Hippocampal formation (tissue), 2 donors: ENCODE measurements at places on chromosomes 1 and 21.

DNA sequence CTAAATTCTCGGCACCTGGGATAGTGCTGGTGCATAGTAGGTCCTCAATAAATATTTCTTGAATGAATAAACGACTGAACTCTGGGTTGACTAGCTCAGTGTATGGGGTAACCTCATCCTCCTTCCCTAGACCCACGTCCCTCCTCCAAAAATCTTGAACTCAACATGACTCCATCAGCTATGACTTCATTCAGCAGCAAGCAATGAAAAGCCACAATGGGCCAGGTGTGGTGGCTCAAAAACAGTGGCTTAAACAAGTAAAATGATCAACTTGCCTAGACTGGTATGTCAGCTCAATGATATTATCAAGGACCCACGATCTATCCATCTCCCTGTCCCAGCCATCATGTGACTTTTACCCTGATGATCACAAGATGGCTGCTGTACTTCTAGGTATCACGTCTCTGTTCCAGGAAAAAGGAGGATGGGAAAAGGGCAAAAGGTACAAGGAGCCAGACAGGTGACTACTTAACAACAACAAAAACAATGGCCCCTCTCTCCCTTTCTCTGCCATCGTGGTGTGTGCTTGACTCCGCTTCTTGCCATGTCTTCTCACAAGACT, 13.0 kb upstream of the PAQR7 start:
- DNase-seq = no peak

DNA sequence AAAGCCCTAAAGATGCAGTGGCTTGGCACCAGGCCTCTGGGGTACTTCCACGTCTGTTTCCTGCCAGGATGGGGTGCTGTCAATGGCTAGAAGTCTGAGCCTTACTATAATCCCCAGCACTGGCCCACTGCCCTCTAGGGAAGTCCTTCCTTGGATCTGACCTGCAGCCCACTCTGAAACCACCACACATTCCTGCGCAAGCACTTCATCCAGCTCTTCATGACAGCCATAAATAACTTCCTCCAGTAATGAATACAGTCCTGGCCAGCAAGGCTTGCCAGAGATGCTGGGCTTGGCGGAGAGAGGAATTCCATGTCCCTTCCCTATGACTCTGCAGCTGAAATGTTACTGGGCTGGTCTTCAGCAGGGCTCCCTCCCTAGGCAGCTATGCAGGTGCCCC, 32.6 kb downstream of the ALPL start:
- DNase-seq = no peak

GRCh38 chr1:5364591-5364990, 627.6 kb downstream of the NPHP4 start:
- no peak for DNase-seq

DNA sequence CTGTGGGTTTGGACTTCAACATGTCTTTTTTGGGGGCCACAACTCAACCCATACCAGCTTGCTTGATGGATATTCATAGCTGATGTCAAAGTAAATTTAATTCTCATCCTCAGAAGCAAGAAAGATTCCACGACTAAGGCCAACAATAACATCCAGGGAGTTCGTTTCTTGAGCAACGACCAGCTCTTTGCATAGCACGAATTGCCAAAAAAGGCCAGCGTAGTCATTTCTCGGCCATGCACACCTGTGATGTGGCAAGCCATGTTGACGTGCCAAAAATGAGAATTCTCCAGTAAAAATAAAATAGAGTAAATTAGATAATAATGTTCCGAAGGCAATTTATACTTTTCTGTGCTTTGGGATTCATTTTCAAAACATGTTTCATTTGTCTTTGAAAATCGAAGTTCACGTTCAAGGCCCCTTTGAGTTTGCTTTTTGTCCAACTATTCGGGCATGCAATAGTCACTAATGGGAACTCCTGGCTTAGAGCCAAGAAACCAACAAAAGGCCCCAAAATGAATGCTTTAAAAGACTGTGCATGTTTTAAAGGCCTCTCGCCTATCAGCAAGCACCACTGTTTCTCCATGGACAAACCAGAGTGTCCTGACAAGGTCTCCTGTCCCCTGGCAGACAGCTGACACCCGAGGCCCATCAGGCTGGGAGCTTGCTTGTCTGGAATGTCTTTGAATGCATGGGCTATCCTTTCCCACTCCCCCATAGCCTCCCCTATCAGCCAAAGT, 14.4 kb upstream of the IGSF5 start:
- no peak for DNase-seq

- no peak for DNase-seq
These were observed 165.0 kb upstream of the KCTD3 start for GRCh38 chr1:215402147-215402546.

DNA sequence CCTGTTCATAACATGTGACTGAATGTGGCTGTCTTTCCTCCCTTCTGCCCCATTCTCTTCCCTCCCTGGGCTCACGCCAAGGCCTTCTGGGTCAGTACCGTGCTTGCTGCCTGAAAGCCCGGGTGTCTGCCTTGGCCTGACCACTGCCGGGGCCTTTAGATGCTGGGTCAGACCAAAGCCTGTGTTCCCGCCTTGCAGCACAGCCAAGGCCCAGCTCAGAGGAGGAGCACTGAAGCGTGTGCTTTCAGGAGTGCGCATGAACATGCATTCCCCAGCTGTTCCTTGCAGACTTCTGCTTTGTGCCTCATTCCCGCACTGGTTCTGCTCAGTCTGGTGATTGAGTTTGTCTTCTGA, 27.0 kb upstream of the SARS1 start:
- DNase-seq = peak; percentile 58

DNA sequence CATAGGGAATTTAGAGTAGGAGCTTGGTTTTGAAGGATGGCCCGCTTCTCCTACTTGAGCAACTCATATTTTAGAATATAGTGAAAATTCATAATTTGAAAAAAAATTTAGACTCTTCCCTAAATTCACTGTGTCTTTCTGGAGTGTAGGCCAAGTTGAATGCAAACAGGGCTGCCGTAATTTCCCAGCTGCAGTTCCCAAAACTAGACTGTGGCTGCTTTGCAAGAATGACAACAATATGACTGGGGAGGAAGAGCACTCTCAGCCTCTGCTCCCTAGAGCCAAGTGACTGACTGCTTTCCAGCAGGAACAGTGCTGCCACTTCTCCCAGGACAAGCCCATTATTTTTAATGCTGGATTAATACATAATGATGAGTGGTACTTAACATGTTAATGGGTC, 209.0 kb downstream of the RHOU start:
- no peak for DNase-seq

DNA sequence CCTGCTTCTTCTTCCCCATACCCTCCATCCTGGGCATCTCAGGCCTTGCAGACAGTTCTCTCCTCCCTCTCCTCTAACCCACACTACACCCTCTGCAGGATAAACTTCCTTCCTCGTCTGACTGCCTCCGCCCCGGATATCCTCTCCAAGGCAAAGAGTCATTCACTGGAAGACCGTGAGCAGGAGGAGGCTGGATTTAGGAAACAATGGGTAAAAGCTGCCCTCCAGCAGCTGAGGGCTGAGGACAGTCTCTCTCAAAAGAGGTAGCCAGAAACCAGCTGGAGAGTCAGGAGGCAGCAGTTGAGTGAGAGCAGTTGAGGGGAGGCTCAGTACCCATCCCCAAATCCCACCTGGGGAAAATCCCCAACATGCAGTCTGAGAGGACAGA, 1.4 kb downstream of the CSRP1 start:
- DNase-seq = no peak

DNA sequence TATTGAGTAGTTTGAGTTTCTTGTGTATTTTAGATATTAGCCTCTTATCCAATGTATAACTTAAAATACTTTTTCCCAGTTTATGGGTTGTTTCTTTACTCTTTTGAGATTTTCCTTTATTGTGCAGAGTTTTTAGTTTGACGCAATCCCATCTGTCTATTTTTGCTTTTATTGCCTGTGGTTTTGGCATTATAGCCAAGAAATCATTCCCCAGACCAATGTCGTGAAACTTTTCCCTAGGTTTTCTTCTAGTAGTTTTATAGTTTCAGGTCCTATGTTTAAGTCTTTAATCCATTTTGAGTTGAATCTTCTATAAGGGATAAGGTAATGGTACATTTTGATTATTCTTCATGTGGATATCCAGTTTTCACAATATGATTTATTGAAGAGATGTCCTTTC, 87.6 kb downstream of the LEPR start:
- no peak for DNase-seq

- no peak for DNase-seq
These were observed 93.0 kb downstream of the APP start for GRCh38 chr21:26077521-26077920.

GRCh38 chr21:34554227-34554626, 42.2 kb upstream of the KCNE1 start:
- no peak for DNase-seq

DNA sequence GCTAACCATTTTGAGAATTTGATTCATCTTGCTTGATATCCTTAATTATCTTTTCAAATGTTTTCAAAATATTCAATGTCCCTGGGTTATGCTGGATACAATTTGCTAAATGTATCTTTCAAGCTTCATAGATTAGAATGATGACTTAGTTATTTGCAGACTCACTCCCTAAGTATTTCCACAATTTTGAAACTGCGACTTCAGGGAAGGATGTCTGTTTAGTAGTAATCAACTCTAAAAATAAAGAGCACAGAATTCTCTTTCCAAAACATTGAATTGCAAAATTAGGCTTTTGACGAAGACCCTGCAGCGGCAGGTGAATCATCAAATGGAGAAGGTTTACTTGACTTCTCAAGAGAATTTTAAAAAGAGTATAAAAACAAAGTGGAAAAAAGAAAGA, 14.2 kb downstream of the RGS1 start:
- DNase-seq = no peak

GRCh38 chr1:31310198-31310597, 13.4 kb downstream of the ZCCHC17 start:
- DNase-seq = no peak

- no peak for DNase-seq
These were observed 2.8 kb upstream of the C1orf162 start for GRCh38 chr1:111471012-111471411.

DNA sequence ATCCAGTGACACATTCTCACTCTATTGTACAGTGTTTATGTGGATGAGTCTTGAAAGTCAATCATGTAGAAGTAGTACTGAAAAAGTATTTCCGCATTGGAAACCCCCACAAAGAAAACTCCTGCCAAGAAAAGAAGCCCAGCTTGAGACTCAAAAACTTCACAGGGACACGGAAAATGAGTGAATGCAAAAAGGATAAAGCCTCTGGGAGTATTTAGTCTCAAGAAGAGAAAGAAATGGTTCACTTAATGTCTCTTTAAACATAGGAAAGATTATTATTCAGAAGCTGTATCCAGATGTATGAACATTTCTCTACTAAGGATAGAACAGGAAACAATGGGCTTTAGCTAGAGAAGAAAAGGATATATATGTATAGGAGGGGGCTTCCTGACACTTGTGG, 304.5 kb downstream of the BARHL2 start:
- DNase-seq = no peak

GRCh38 chr1:17013491-17014320, 2.0 kb upstream of the ATP13A2 start:
- DNase-seq = no peak

- DNase-seq = no peak
These were observed 30.2 kb downstream of the BRDT start for GRCh38 chr1:91979383-91979782.

DNA sequence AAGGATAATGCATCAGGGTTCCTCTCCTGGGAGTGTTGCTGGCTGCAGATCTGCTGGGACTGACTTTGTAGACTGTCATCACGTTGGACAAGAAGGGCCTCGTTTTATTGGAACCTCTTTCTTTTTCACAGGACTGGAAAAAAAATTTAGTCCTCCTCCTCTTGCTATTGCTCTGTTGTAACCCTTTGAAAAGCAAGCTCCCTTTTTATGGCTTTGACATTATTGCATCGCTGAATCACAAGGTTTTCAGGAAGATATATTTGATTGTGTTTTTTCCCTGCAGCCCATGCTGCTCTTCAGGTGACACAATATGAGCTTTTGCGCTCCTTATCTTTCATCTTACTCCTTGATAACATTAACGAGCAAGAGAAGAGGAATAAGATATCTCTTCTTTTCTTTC, 290.9 kb downstream of the CAMTA1 start:
- no peak for DNase-seq

- no peak for DNase-seq
These were observed 42.1 kb upstream of the DMRTB1 start for GRCh38 chr1:53417074-53417511.

- peak; percentile 22 for DNase-seq
These were observed 1.4 kb upstream of the DENND2C start for GRCh38 chr1:114671011-114671938.

DNA sequence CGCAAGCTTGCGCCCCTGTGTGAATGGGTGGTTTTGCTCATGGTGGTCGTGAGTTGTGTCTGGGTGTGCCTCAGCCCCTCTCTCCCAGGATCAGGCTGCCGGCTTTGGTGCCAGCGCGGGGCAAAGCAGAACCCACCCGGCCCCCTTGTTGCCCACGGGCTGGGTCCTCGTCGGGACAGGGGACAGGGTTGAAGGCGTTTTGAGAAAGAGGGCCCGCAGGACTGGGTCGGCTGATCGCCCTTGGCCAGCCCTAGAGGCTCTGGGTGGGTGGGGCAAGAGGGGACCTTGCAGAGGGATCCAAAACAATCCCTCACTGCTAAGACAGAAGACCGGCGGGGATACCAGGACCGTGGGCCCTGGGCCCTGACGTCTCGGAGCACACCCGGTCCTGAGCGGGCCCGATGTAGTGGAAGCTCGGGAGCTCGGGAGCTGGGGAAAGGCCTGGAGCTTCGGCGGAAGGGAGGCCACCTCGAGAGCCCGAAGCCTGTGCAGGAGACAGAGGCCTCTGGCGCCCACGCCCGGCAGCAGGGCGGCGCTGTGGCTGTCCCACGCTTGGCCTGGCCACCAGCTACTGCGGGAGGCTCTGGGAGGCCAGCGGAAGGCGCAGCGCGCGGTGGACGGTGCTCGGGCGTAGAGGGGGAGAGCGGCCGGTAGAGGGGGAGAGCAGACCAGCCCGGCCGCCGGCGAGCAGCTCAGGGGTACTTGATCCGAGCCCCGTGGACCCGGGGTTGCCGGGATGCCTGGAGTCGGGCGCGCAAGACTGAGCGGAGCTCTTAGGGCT, 2.8 kb upstream of the ZNF678 start:
- DNase-seq = no peak

DNA sequence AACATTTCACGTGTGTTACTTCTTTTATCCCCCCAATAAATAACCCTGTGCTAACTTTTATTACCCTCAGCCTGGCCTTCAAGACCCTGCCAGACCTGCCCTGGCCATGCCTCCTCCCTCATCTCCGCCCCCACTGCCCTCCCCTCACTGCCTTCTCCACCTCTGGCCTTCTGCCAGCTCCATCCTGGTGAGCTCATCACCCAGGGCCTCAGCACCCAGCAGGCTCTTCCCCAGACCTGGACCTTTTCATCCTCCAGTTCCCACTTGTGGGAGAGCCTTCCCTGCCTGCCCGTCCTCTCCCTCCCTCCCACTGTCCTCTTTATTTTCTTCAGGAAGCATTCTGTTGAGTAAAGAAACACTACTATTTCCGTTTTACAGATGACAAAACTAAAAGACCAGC, 72.0 kb downstream of the SLC66A1 start:
- no peak for DNase-seq

DNA sequence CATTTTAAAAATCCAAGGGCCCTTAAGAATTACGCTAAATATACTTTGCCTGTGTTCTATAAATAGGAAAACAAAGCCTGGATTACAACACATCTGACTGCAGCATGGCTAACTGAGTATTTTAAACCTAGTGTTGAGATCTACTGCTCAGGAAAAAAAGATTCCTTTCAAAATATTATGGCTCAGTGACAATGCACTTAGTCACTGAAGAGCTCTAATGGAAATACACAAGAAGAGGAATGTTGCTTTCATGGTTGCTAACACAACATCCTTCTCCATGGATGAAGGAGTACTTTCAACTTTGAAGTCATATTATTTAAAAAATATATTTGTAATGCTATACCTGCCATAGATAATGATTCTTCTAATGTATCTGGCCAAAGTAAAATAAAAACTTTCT, 248.3 kb upstream of the NEGR1 start:
- DNase-seq = no peak
